ENCODE measurements at places on chromosomes 4 and X. TPM values are rescaled to one million over a fixed set of nuclear protein-coding genes. Genes with fewer than 3 reads are reported as not detected.

The RASL11B gene
- 0.14 TPM for total RNA-seq

The GUCY1A1 gene
- total RNA-seq, result not detected

The GPRASP2 gene
- total RNA-seq, result 0.78 TPM

The ZAR1 gene
- total RNA-seq, result not detected

The NAA11 gene
- not detected for total RNA-seq

Data from activated naive CD4-positive, alpha-beta T cell treated with anti-CD3 and anti-CD28 coated beads, Interleukin-2, amount 50 U/mL, for 72 hours (primary cell).